ENCODE measurements at places on chromosomes 7 and 10.

- DNase-seq: no peak
These were observed 7.5 kb upstream of the SMNDC1 start for GRCh38 chr10:110312206-110312605.

DNA sequence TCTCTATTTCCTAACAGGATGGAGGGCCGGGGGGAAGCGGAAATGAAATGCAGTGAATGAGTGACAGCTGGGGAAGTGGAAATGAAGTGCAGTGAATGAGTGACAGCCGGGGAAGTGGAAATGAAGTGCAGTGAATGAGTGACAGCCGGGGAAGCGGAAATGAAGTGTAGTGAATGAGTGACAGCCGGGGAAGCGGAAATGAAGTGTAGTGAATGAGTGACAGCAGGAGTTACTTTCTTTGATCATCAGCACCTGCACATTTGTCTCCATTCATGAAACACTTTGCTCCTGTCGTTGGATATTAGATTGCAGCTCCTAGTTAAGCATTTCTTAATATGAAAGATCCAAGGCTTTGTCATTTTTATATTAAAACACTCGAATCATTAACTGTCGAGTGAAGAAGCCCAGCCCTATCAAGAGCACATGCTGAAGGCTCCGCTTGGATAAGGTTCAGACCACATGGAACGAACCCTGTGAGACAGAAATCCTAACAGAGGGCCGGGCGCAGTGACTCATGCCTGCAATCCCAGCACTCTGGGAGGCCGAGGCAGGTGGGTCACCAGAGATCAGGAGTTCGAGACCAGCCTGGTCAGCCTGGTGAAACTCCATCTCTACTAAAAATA is 406.0 kb upstream of the ADARB2 start:
- DNase-seq: no peak

- no peak for DNase-seq
These were observed 39.7 kb upstream of the ZNF518A start for GRCh38 chr10:96090463-96090800.

- no peak for DNase-seq
These were observed 17.2 kb downstream of the INPP5F start for GRCh38 chr10:119742947-119743648.

- DNase-seq: no peak
These were observed 372.9 kb upstream of the NFE2L3 start for GRCh38 chr7:25779002-25779546.

GRCh38 chr7:140680886-140681285 is 8.1 kb downstream of the ADCK2 start:
- no peak for DNase-seq

- DNase-seq: no peak
These were observed 279.7 kb downstream of the CCSER2 start for GRCh38 chr10:84608126-84608525.

- DNase-seq: no peak
These were observed 144.7 kb downstream of the NRP1 start for GRCh38 chr10:33189808-33190207.

DNA sequence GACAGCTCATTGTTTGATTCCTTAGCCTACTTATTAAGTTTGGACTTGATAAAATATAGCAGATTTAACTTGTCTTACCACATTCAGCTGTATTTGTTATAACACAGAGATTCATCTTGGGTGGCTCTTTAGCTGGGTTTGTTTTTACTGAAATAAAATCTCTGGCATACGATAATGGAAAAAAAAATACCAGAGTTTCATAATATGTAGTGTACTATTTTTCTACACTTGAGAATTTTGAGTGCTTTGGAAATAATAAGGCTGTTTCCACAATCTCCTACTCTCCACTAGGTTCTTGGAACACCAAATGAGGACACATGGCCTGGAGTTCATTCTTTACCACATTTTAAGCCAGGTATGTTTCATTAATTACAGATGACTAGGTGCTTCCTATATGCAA is 218.6 kb upstream of the FZD1 start:
- no peak for DNase-seq

DNA sequence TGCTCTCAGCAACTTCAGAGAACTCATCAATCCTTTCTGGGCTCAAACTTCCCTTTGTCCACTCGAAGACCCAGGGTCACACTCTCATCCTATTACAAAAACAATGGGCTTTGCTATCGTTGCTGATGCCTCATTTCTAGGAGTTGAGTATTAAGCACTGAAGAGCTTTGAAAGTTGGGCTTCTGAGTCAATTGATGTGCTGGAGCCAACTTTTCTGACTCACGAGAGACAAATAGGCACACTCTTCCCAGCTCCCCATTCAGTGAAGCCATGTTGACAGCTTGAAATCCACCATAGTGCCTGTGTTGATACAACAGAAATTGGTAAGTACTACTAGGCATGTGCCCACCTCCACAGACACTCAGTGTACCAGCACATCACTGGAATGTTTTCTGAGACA is 97.5 kb upstream of the PRSS58 start:
- DNase-seq: no peak

GRCh38 chr7:26859720-26860119 is 4.7 kb downstream of the SKAP2 start:
- no peak for DNase-seq

GRCh38 chr10:122850705-122851640 is 5.3 kb upstream of the CUZD1 start:
- no peak for DNase-seq

DNA sequence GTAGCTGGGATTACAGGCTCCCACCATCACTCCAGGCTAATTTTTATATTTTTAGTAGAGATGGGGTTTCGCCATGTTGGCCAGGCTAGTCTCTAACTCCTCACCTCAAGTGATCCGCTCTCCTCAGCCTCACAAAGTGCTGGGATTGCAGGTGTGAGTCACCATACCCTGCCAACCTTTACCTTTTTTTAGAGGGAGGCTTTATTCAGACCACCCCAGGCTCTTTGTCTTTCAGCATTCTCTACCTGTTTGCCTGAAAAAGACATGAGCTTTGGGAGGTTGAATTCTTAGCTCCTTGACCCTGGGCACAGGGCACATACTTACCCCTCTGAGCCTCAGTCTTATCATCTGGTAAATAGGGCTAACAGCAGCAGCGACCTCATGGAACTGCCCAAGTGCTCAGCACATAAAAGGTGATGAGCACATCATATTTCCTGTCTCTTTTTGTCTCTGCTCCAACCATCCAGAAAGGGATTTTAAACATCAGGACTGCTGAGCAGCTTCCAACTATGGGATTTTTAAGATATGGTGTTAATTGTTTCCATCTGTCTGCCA is 17.0 kb downstream of the FRMPD2 start:
- DNase-seq: no peak

DNA sequence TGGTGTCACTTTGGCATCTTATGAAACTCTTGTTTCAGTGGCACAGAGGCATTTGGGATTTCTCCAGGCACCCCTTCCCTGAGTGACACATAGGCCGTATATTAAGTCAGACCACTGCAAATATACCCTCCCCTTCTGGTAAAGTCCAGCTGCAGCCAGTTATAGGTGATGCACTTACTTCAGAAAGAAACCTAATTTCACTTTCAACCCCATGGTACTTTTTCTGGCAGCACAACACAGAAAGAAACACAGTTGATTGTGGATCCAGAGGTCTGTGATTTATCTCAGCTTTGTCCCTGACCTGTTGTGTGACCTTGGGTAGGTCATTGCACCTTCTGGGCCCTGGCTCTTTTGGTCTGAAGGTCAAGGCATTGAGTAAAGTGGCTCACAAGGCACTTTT is 173.2 kb downstream of the BUB3 start:
- no peak for DNase-seq

Data from NCI-H446 treated with DMSO at 0.1 percent for 48 hours (cell line).